ENCODE measurements at places on chromosomes 2 and 18.

DNA sequence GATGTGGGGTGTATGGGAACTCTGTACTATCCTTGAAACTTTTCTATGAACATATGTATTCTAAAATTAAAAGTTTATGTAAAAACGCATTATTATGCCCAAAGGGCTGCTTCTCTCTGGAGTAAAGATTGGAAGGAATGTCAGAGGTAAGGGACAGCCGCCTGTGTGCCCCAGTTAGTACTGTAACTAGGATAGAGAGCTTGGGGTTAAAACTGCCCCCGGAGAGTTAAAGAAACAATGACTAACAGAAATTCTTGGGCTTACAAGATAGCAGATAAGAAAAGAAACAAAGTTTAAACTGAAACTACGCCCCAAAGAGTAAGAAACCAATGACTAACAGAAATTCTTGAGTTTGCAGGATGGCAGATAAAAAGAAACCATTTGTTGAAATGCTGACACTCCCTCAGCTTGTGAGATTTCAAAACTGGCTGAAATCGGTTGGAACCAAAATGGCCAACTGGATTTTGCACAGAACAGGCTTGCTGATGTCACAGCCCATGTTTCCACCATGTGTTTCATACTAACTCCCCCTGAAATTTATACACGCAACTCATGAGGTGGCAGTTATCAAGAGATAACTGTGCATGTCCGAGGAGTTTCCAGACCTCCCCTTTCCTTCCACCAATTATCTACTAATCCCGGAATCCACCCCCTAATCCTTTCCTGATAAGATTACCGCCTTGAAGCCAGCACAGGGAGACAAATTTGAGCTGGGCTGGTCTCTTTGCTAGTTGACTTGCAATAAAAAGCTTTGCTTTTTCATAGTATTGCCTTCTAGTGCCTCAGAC is 8.7 kb upstream of the TXNDC2 start:
- DNase-seq: no peak

GRCh38 chr2:25158096-25158852 is 10.1 kb downstream of the POMC start:
- DNase-seq: no peak

DNA sequence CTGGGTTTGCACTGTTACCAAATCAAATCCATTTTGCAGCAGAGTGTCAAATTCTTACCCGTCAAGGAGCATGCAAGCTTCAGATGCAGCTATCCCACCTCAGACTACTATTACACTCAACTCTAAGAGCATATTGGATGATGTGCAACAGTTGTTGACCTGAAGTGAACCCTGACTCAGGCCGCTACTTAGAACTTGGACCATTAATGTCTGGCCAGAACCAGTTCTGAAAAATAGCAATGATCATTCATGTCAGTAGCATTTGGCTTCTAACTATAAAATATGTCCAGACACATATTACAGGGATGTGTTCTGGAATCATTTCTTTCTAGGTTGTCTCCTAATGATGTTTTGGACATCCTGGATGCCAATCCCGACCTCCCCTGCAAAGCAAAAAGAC is 135.5 kb upstream of the PKDCC start:
- no peak for DNase-seq

DNA sequence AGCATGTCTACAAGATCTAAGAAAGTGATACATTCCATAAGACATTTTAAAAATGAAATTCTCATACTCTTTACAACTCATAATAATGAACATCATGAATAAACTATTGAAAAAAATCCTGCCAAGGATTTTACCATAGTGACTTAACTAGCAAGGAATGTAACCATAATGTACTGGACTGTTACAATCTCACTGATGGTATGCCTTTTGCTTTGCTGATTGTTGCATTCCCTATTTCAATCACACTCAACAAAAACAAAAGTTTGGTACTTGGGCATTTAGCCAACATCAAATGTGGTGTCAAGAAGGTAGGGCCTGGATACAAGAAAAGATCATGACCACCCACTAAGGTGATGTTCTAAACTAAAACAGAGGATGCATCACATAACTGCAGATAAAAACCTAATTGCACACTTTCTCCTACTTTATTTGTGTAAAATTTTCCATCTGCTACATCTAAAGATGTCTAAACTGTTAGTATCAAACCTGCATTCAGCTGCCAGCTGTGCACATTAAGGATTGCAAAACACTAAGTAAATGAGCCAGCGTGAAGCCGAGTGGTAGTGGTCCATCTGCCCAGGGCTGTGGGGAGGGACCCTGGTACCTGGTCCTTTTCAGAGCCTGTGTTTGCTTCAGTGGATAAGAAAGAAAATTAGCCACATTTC is 564.4 kb downstream of the ZEB2 start:
- no peak for DNase-seq

DNA sequence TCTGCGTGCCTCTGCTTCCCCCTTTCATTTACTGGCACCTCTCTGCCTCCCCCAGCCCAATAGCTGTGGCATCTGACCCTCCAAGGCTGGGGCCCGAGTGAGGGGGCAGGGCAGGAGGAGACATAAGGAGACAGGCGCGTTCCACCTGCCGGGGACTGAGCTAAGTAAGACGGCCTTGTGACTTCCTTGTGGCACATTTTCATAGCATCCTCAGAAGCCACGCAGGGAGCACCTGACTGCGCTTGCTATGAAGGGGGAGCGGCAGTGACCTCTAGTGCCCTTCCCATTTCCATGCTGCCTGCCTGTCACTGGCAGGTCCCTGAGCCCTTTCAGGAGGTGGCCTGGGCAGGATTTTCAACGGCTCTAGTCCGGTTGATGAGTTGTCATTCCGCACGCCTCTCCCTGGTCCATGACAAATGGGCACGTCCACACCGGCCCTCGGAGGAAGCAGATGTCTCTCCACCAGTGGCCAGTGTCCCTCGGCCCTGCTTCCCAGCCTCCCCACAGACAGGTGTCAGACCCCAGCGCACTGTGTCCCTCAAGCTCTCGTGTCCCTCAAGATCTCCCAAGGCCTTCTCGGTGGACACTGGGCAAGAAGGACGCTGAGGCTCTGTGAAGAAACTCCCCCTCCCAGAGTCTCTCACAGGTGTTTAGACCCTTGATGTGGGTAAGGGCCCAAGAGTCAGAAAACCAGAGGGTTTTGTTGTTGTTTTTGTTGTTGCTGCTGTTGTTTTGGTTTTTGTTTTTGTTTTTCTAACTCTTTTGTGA is 42.7 kb downstream of the CYP26B1 start:
- DNase-seq: no peak

DNA sequence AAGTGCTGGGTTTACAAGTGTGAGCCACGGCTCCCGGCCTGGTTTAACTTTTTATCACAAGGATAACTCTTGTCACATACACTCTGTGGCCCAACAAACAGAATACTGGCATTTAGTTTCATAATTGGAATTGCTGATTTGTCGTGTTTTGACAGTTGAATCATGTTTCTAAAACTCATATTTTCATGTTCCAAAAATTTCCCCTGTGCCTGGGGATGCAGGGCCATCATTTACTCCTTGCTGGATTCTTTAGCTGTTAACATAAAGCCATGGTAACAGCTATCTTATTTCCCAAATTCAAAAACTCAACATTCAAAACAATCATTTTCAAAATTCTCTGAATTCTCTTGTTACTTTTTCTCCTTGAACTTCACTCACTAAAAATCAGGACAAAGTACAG is 16.5 kb upstream of the ATG16L1 start:
- DNase-seq: no peak

DNA sequence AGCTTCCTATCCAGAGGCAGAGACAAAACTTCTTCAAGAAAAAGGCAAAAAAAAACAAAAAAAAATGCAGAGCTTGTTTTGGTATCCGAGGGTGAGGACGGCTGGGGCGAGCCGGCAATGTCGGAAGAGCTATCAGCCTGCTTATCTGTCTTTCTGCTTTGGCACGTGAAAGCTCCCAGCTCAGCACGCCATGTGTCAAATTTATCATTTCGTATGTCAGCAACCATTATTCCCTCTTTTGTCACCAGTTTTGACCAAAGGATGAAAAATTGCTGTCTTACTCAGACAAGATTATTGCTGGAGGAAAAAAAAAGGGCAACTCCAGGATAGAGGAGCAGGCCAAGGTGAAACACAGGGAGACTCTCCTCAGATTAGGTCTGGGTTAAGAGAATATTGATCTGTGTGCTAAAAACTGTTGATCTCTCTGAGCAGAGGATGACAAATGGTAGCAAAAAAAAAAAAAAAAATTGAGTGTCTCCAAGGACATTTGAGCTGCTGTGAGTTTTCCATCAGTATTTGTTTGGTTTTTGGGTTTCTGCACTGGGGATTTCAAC is 532.0 kb upstream of the POU3F3 start:
- DNase-seq: no peak

DNA sequence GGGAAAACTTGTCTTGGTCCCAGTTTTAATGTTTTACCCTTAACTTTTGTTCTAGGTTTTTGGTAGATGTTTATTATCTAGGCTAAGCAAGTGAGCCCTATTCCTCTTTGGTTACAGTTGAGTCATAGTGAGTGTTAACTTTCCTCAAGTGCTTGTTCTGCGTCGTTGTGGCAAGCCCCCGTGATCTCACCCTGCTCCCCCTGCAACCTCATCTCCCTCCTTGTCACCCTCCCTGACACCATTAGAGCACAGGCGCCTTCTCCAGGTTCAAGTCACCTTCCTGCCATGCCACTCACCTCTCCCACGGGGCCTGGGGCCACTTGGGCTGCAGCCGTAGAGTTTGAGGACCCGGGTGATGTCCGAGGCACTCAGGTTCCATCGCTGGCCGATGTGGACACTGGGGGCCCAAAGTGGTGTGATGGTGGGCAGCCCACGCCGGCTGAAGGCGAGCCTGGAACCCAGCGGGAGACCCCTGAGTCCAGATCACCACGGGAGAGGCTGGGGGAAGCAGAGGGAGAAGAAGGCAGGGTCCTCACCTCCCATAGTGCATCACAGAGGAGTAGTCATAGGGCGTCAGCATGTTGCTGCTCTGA is 8.7 kb downstream of the ASTL start:
- DNase-seq: no peak

DNA sequence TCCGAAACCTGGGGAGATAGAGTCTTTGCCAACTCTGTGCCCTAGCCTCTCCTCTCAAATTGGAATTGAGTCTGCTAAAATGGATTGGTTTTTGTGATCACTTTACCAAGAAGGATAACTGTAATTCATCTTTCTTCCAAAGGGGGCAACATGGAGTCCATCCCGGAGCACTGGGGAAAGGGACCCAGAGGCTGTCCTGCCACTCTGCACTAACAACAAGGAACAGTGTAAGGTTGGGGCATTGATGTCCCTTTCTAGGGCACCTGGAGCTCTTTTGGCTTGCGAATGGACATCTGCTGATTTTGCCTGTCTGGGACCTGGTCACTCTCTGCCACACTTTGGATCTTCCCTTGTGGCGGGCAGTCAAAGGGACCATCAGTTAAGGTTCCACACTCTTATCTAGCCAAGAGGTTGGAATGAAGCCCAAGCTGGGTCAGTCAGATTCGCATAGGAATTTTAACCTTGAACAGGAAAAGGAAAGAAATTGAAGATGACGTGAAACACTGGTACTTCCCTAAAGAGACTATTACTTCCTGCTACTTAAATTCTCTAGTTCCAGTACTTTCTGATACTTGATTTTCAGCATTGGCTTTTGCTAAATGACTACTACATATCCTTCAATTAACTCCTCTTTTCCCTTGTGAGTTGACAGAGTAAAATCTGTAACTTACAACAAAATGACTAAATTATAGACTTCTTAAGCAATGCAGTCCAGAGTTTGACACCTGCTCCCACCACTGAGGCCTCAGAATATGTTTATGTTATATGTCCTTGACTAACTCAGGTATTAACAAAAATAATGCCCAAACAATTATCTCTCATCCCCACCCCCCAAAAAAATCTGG is 64.7 kb upstream of the KLF7 start:
- no peak for DNase-seq

DNA sequence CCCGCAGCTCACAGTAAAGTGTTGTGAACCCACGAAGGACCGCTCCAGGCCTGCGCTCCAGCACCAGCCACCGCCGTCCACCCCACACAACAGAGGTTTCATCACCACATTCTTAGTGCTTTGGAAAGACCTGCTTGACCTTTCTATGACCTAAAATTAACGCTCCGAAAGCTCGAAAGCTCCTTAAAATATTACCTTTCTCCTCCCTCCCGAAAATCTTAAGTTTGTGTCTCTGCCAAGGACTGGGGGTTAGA is 149.2 kb downstream of the TWIST2 start:
- no peak for DNase-seq

DNA sequence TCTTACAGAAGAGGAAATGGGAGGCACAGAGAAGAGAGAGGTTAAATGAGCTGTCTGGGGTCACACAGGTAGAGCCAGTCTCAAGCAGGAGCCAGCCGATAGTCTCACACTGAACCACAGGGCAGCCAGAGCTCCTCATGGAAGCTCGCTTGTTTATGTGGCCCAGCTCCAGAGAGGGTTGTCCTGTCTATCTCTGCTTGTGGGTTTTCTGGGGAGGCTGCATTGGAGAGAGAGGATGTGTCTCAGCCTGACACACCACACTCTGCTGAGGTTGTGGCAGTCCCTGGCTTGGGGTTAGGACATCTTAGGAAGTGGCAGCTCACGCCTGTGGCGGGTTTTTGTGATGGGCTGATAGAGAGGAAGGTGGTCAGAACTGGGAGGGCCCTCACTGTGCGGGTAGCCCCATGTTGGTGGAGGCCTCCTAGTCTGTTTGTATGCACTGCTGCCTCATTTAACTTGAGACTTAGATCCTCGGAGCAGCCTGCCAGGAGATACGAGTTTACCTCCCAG is 52.3 kb downstream of the TCF7L1 start:
- no peak for DNase-seq

DNA sequence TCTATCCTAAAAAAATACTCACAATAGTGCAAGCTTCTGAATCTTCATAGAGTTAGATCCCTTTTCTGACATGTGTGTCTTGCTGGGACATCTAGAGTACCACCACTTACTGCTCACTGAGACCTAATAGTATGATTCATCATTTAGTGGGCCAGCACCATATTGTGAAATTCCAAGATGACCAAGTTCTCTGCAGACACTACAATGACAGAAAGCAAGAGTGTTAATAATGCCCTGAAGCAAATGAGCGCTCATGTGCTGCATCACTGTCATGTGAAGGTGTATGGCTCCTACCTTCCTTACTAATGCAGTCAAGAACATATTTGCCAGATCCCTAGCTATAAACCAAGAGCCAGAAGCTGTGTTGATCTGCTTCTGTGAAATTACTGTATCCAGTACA is 606.2 kb upstream of the NXPH2 start:
- no peak for DNase-seq

DNA sequence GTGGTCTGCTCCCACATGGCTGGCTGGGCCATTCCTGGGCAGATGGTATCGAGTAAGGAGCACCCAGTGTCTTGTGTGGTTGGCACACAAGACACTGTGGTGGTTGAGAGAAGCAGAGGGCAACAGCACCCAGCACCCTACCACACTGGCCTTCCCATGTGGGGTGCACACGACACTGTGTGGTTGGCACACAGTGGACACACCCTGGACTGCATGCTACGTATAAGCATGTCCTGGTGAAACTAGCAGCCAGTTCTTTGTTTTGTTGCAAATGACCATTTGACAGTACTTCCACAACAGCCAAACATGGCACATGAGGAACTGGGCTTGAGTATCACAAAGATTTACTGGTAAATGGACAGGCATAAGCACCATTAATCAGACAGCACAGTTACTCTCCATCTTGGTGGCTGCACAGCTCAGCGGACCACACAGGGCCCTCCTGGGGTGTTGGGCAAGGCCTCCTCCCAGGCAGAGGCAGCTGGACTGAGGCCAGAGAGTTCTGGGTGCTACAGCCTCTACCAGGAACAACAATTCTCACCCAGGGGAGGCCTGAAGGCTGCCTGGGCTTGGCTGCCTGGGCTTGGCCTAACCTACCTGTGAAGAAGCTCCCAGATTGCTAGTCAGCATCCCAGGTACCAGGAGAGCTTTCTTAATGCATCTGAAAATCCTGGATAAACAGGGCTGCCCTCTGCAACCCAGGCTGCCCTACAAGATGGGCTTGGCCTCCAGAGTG is 59.3 kb upstream of the ALPP start:
- no peak for DNase-seq

All from COR-L47 (cell line).